ENCODE measurements at places on chromosomes 12 and 14.

DNA sequence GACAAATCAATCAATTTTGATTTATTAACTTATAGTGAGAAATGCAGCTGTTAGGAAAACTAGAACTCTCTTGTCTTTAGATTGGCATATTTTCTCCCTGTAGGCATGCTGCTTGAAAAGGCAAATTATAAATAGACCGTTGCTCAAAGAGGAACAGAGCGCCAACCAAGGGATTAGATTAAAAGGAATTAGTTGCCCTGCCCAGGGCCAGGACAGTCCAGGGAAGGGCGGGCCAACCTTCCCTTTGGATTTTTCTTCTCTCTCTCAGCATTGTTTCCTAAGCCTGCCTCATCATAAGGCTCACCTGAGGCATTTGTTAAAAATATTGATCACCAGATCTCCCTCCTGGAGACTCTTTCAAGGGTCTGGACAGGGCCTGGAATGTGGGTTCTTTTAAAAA lies 8.6 kb downstream of the CIPC start:
- no peak overlapping the region for H3K27ac ChIP-seq
- H3K4me1 ChIP-seq = no peaks in the 10 kb centered on the region
- no peak overlapping the region for H3K4me3 ChIP-seq
- no peak for DNase-seq

DNA sequence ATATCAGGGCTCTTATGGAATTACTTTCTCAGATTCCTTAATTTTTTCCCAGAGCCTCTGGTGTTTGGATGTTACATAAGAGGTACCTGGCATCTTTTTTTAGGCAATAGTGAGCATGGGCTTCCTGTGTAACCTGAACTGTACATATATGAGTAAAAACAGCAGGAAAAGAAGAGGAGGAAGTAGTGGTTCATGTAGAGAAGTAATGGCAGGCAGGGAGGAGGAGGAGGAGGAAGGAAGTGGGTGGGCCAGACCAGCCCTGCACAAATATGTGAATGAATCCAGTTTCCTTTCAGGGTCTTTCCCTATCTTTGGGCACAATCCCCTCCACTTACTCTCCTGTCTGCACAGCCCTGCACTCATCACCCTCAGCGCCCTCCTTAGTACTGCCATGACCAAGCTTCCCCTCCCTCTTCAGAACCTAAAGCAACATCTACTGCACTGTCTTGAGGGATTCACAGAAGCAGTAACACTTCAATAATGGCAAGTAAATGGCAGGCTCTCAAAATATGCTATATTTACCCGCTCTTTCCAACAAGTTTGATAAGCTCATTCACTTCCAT lies 40.9 kb upstream of the GSG1 start:
- no peak overlapping the region for H3K4me3 ChIP-seq
- peaks cover 17% of the 10 kb centered on the region for H3K4me1 ChIP-seq
- no peaks in the 10 kb centered on the region for H3K27me3 ChIP-seq
- no peaks in the 10 kb centered on the region for H3K36me3 ChIP-seq
- no peak overlapping the region for H3K27ac ChIP-seq
- peak; percentile 24 for DNase-seq

DNA sequence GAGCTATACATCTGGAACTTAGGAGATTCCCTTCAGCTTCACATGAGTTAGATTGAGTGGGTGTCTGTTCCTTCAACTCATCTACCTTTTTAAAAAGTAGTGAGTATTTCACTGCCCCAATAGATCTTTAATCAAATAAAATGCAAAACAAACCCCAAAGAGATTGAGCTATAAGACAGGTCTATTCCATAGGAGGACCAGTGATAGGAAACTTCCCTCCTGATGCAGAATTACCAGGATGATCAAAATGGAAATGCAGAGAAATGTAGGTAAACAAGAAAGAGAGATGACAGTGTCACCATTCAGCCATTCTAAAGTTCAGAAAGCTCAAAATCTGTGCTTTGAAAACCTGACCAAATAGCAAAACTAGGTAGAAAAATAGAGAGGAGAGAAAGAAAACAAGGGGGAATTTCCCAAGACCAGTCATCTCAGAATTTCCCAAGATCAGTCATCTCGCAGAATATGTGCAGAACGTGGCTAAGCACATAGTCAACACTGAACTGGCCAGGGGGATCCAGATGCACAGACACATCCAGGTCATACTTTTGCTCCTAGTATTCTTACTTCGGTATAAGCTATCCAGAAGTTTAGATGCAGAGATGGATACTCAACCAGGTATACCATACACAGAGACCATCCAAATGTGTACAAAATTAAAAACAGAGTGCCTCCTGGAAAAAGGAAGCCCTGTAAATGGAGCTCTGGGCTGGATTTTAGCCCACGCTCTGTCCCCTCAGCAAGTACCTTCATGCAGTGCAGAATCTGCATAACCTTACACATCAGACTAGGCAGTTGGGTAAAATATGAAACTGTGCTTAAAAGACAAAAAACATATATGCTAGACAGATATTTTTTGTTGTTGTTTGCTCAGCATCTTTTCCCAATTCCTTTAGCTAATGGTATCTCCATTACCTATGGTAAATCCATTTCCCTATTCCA lies 27.4 kb downstream of the SLC41A2 start:
- no peak for DNase-seq
- H3K27me3 ChIP-seq = no peaks in the 10 kb centered on the region
- H3K36me3 ChIP-seq = no peaks in the 10 kb centered on the region
- no peak overlapping the region for H3K27ac ChIP-seq
- no peak overlapping the region for H3K4me3 ChIP-seq
- H3K4me1 ChIP-seq = no peaks in the 10 kb centered on the region

GRCh38 chr14:71321574-71322315 lies 414.5 kb downstream of the PCNX1 start:
- H3K4me3 ChIP-seq = peak overlapping the region; percentile 85
- no peak for DNase-seq
- no peaks in the 10 kb centered on the region for H3K36me3 ChIP-seq
- no peaks in the 10 kb centered on the region for H3K27me3 ChIP-seq
- H3K27ac ChIP-seq = peak overlapping the region; percentile 97

GRCh38 chr12:126506426-126507182 lies 1441.4 kb downstream of the AACS start:
- no peak for DNase-seq
- no peaks in the 10 kb centered on the region for H3K4me1 ChIP-seq
- no peaks in the 10 kb centered on the region for H3K27me3 ChIP-seq
- no peaks in the 10 kb centered on the region for H3K36me3 ChIP-seq
- H3K27ac ChIP-seq = no peak overlapping the region

GRCh38 chr12:122421821-122422729 lies at the start of gene CLIP1:
CLIP1 (minus strand) TSS chr12:122422669; CDS start chr12:122380452, 42,217 bp downstream.
- peaks cover 32% of the 10 kb centered on the region for H3K4me1 ChIP-seq
- H3K36me3 ChIP-seq = no peaks in the 10 kb centered on the region
- H3K4me3 ChIP-seq = peak within 1 kb of the TSS; percentile 85
- peak; percentile 45 for DNase-seq

DNA sequence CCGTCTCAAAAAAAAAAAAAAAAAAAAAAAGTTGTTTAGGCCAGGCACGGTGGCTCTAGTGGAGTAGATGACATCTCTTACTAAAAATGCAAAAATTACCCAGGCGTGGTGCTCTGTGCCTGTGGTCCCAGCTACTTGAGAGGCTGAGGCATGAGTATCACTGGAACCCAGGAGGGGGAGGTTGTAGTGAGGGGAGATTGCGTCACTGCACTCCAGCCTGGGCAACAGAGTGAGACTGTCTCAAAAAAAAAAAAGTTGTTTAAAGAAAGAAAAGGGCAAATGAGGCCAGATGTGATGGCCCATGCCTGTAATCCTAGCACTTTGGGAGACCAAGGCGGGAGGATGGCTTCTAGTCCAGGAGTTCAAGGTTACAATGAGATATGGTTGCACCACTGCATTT lies 36.6 kb upstream of the SPPL3 start:
- no peaks in the 10 kb centered on the region for H3K4me1 ChIP-seq
- no peaks in the 10 kb centered on the region for H3K27me3 ChIP-seq
- no peak for DNase-seq
- H3K4me3 ChIP-seq = no peak overlapping the region
- no peak overlapping the region for H3K27ac ChIP-seq

DNA sequence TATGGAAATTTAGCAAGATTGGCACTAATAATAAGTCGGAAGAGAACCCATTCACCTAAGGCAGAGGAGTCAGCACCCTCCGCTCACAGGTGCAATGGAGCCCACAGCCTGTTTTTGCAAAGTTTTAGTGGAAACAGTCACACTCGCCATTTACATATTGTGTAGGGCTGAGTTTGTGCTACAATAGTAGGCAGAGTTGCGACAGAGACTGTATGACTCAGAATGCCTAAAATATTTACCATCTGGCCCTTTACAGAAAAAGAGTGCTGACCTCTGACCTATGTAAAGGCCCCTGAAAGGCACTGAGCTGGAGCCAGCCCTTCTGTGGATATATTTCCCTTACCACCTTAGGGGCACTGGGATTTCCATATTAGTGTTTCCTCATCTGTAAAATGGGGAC lies 79.0 kb downstream of the PRIMA1 start:
- no peak for DNase-seq
- no peak overlapping the region for H3K27ac ChIP-seq
- no peak overlapping the region for H3K4me3 ChIP-seq

- H3K36me3 ChIP-seq = no peaks in the 10 kb centered on the region
- no peak overlapping the region for H3K4me3 ChIP-seq
- no peak for DNase-seq
- peaks cover 4% of the 10 kb centered on the region for H3K27me3 ChIP-seq
- no peak overlapping the region for H3K27ac ChIP-seq
- no peaks in the 10 kb centered on the region for H3K4me1 ChIP-seq
Observed at GRCh38 chr12:113449299-113449698, 22.4 kb downstream of the LHX5 start.

GRCh38 chr14:101066826-101067510 lies 163.4 kb upstream of the RTL1 start:
- H3K4me3 ChIP-seq = no peak overlapping the region
- no peaks in the 10 kb centered on the region for H3K4me1 ChIP-seq
- H3K27me3 ChIP-seq = no peaks in the 10 kb centered on the region
- no peaks in the 10 kb centered on the region for H3K36me3 ChIP-seq

DNA sequence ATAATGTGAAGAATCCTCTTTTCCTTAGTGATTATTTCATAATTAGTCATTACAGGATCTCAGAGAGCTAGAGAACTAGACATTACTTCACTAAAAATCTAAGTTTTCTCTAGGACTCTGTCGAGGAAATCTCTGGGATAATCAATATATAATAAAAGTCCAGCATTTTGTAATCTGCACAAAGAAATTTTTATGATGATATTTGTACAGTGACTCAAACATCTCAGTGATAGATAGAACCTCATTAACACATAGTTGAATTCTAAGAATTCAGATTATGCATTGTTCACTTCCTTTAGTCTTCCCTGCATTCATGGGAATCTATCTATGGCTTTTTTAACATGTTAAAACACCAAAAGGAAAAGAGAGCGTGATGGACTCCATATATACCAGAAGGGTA lies 11.0 kb downstream of the ITPR2 start:
- no peaks in the 10 kb centered on the region for H3K27me3 ChIP-seq
- no peak overlapping the region for H3K27ac ChIP-seq
- no peaks in the 10 kb centered on the region for H3K36me3 ChIP-seq
- no peak overlapping the region for H3K4me3 ChIP-seq
- no peak for DNase-seq
- peaks cover 3% of the 10 kb centered on the region for H3K4me1 ChIP-seq

DNA sequence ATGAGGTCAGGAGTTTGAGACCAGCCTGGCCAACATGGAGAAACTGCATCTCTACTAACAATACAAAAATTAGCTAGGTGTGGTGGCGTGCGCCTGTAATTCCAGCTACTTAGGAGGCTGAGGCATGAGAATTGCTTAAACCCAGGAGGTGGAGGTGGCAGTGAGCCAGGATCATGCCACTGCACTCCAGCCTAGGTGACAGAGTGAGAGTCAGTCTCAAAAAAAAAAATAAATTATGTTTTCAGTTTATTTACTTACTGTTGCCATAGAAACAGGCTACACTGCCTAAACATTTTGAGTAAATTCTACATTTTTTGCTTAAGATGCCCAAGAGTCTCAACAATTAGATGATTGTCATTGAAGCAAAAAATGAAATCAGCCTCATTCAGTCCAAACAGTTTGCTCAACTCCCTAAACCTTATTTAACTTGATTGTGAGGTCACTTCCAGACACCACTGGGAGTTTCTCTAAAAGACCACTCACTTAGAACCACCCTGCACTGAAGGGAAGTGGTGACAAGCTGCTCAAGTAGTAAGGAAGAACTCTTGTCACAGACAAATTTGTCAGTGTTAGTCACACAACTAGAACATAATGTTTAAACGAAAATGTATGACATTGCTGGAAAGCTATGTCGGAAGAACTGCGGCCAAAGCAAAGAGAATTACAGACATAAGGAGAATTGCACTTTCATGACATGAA lies 9.8 kb upstream of the GNPNAT1 start:
- no peak for DNase-seq
- no peak overlapping the region for H3K27ac ChIP-seq
- H3K4me1 ChIP-seq = peaks cover 4% of the 10 kb centered on the region
- H3K36me3 ChIP-seq = no peaks in the 10 kb centered on the region

DNA sequence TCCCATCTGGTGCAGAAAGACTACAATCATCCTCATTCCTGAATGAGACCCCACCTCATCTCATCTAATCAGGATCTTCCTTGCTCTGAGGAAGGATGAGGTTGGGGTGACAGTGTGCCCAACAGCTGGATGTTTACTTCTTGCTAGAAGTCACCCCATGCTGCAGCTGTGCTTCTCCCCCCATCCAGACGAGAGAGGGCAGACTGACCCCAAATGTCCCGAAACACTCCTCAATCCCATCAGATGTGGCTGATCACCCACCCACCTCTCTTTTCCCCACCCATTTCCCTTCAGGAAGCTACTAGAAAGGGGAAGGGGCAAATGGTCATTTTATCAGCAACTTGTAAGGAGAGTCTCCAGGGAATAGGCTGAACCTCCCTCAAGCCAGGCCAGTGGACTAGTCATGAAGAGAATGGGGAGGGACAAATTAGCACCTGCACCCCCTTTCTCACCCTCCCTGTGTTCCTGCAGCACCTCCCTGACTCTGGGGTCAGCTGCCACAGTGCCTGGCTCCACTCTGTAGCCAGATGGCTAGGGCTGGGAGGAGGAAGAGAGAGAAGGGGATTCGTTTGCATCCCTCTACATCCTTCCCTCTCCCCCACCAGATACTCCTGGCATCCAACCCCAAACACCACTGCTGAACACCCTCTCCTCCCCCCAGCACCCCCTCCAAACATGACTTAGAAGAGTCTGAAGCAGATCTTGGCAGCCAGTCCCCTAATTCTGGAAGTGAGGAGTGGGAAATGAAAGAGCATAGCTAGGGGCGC lies 2.8 kb upstream of the BAZ2A start:
- no peaks in the 10 kb centered on the region for H3K27me3 ChIP-seq
- H3K4me3 ChIP-seq = peak overlapping the region; percentile 19
- H3K27ac ChIP-seq = peak overlapping the region; percentile 18
- peaks cover 5% of the 10 kb centered on the region for H3K36me3 ChIP-seq

- no peaks in the 10 kb centered on the region for H3K27me3 ChIP-seq
- H3K27ac ChIP-seq = no peak overlapping the region
- H3K4me1 ChIP-seq = peaks cover 39% of the 10 kb centered on the region
- H3K4me3 ChIP-seq = no peak overlapping the region
Observed at GRCh38 chr12:123245678-123246077, 12.4 kb downstream of the MTRFR start.

Data from CD4-positive, alpha-beta T cell (primary cell).